ENCODE measurements at places on chromosomes 3 and 15.

DNA sequence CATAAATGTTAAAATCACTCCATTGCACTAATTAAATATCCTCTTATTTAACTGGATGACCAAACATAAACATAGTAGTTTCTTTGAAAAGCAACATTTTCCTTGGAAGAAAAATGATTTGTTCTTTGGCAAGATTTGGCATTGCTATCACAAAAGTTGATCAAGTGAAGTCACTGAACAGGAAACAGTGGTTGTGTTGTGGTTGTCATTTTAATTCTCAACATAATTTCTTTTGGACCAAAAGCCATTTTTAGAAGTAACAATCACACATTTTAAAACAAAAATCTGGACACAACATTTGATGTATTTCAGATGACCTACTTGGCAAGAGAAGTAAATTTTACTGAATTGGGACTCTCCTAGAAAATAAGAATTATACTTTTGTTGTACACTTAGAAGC is 872.3 kb downstream of the ROBO1 start:
- no peak for DNase-seq

DNA sequence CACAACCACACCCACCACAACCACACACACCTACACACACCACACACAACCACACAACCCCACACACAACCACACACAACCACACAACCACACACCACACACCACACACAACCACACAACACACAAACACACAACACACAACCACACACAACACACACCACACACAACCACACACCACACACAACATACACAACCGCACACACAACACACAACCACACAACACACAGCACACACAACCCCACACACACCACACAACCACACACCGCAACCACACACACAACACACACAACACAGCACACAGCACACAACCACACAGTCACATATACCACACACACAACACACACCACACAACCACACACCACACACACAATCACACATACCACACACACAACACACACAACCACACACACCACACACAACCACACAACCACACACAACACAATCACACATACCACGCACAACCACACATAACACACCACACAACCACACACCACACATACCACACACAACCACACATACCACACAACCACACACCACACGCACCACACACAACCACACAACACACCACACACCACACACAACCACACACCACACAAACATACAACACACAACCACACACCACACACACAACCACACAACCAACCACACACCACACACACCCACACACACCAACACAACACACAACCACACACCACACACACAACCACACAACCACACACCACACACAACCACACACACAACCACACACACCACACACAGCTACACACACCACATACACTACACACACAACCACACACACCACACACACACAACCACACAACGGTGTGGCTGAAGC is 23.7 kb downstream of the CPN2 start:
- DNase-seq = no peak

DNA sequence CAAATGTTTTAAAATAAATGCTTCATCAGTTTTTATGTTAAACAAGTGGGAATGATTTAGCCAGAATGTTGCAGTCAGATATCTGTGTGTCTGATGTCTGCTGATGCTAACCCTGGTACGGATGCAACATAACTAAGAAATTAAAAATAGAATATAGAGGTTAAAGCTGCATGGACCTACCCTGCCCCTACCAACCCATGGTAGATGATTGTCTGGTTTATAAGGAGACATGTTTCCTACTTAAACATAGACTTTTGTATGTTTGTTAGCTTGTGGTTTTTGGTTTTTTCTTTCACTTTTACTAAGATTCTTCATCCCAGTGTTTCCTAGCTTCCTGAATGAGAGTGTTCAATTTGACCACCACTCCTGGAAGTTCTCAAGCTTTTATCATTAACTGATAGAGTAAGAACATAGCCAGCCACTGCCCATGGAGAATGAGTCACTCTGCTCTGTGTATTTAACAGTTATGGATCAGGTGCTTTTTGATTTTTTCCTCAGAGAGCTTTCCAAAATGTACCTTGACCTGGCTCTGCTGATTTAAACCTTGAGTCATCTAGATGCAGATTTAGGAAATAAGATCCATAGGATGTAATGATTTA is 70.7 kb upstream of the VEPH1 start:
- DNase-seq = no peak

DNA sequence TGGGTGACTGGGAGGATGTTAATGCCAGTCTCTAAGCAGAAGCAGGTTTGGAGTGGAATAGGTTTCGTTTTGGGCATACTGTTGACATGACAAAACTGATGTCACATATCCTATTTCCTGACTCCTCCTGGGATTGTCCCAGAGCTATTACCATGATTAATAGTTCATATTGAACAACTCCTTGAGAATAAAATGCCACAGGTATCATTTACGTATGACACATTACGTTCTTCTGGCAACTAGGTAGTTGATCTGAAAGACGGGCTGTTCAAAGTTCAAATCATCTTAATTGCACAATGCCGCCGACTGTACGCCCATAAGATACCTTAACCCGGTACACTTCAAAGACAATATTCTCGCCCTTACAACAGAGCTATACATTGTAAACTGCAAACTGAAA is 1.4 kb upstream of the RAB5A start:
- no peak for DNase-seq

DNA sequence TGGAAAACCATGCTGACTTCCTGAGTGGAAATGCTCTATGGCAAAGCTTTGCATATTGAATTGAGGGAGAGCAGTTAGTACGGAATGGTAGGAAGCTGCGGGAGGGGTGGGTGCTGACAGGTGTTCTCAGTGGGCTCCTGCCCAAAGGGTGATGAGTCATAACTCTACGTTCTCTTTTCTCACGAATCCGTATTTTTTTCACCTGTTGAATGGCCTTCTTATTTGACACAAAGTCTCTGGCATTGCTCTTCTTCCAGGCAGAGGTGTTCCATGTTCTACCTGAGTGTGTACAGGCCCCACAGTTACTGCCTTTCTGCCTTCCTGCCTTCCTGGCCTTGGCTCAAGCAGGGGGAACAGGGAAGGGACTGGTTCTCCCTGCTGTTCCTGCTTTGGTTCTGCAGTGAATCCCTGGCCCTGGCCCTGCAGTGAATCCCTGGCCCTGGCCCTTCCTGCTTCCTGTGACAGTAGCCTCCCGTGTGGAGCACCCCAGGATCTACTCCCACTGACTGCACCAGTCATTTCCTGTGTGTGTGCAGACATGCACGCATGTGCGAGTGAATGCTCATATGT is 31.9 kb downstream of the TRAK1 start:
- no peak for DNase-seq

GRCh38 chr3:114644367-114644766 is 350.5 kb downstream of the TIGIT start:
- DNase-seq = no peak

GRCh38 chr3:21417991-21418390 is 333.0 kb downstream of the ZNF385D start:
- DNase-seq = no peak

DNA sequence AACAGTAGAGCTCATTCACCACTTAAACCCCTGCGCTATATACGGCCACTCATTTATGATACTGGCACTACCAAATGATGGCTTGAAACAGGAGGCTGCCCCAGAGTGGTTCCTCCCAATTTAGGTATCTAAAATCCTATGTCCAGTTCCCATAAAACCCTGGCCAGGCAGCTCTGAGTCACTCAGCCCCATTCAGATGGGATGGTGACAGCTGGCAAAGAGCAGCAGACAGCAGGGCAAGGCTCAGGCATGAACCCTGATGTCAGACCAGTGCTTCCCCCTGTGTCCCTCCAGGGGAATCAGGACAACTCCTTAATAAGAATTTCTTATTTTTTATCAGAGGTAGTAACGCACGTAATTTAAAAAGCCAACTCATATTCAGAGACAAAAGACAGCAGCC is 77.2 kb upstream of the RNU6-1 start:
- DNase-seq = no peak

DNA sequence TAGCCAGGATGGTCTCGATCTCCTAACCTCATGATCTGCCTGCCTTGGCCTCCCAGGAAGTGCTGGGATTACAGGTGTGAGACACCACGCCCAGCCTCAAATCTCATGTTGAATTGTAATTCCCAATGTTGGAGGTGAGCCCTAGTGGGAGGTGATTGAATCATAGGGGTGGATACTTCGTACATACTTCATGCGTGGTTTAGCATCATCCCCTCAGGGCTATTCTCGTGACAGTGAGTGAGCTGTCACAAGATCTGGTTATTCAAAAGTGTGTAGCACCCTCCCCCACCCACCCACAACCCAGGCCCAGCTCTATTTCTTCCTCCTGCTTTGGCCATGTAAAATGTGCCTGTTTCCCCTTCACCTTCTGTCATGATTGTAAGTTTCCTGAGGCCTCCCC is 236.9 kb upstream of the IL12A start:
- DNase-seq = no peak

DNA sequence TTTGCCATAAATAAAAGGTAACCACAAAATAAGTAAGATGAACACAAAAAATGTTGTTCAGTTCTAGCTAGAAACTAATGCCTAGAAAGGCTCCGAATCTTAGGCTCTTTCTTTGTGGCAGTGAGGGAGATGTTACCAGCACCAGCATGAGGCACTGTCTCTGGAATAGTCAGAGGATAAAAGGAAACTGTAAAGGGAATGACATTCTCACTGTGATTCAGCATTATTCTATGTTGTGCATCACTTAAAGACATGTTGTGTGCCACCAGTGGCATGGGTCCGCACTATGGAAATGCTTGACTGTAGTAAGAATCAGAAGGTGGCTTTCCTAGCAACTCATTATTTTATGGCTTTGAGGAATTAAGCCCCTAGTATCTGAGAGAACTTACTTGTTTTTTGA is 70.8 kb downstream of the SEC22A start:
- no peak for DNase-seq

DNA sequence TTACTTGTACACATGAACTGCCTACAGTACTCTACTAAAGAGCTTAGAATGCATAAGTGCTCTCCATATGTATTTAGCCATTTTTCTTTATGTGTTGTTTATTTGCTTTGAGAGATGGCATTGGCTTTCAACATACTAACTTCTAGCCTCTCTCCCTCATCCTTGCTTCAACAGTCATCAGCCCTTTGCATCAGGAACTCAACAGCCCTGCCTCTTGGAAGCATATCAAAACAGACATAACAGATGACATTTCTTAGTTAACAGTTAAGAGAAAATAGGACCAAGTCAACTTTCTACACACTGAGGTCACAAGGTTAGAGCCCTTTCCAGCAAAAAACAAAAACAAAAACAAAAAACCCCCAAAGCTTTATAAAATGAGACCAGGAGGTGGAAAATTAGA is 145.6 kb downstream of the TCF12 start:
- DNase-seq = no peak

DNA sequence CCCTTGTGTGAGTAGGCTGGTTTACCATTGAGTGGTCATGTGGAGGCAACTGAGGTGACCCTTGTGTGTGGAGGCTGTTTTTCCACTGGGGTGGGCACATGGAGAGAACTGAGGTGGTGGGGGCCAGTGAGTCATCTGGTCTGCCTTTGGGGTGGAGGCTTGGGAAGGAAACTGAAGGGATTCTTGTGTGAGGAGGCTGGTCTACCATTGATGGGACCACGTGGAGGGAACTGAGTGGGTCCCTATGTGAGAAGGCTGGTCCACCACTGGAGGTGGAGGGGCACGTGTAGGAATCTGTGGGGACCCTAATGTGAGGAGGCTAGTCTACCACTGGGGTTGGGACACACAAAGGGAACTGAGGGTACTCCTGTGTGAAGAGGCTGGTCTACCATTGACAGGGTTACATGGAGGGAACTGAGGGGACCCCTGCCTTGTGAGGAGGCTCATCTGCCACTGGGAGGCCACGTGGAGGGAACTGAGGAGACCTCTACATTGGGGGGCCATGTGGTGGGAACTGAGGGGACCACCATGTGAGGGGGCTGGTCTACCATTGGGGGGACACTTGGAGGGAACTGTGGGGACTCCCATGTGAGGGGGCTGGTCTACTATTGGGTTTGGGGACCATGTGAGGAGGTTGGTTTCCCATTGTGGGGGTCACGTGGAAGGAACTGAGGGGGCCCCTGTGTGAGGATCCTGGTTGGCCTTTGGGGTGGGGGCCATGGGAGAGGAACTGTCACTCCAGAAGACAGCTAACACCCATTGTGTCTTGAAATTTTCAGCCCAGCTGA is 164.5 kb downstream of the WNT7A start:
- DNase-seq = no peak

- DNase-seq = no peak
Measured at GRCh38 chr15:34759992-34760391, 5.2 kb upstream of the GJD2 start.
